ENCODE measurements at places on chromosomes 3 and 15.

DNA sequence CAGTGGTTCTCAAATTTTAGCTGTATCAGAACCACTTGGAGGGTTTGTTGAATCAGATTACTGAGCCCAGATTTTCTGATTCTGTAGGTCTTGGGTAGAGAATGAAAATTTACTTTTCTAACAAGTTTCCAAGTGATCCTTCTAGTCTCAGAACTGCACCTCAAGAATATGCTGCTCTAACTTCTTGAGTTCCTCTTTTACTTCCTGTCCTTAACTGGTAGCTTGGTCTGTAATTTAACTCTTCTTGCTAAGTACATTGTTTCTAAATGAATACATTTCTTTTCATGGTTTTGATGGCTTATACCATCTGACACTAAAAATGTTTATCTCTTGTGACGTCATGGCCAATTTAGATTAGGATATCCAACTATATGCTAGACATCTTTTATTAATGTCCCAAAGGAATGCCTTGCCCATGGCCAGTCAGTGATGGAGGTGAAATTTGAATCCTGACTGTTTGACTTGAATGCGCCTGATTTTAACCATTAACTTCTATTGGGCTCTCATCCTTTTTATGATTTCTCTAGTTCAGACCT lies 262.6 kb upstream of the NAALADL2 start:
- DNase-seq: no peak

GRCh38 chr3:62445275-62445674 lies 71.9 kb upstream of the FEZF2 start:
- DNase-seq: no peak

DNA sequence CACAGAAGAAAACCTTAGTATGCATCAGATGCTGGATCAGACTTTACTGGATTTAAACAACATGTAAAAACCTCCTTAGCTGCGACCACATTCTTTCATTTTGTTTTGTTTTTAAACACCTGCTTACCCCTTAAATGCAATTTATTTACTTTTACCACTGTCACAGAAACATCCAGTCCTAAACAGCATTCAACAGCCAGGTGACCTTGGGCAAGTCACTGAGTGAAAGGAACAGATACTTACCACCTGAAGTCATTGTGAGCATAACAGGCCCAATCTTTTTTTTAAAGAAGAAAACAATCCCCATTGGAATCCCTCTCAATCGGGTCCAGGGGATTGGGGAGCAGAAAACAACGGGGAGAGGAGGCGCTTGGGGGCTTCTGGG lies 390 bp downstream of the STARD5 start:
- no peak for DNase-seq

DNA sequence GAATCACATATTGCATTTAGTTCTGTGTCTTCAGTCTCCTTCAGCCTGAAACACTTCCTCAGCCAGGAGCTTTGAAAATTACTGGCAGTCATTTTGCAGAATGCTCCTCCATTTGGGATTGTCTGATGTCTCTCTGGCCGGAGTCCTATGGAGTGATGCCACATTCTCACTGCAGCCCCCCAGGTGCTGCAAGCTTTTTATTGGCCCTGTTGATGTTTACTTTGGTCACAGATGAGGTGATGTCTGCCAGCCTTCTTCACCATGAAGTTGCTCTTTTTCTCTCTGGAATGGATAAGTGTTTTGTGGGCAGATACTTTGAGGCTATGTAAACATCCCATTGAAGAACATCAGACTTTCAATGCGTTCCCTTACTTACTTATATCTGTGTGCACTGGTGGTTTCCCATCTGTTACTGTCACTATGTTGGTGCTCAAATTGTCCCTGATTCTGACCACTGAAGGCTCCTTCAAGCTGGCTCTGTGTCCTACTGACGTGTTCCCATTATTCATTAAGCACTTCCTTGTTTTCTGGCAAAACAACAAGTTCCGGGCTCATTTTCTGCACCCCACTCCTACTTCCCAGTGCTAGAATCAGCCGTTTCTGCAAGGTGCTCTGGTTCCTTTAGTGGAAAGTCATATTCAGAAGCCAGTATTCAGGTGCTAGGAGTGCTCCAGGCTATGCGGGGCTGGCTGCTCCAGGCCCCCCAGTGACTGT lies 1.4 kb upstream of the CLEC3B start:
- no peak for DNase-seq
